ENCODE measurements at places on chromosomes 7 and 10.
A peak's percentile ranks its signal among the peaks of the same experiment; 100 is the strongest.

DNA sequence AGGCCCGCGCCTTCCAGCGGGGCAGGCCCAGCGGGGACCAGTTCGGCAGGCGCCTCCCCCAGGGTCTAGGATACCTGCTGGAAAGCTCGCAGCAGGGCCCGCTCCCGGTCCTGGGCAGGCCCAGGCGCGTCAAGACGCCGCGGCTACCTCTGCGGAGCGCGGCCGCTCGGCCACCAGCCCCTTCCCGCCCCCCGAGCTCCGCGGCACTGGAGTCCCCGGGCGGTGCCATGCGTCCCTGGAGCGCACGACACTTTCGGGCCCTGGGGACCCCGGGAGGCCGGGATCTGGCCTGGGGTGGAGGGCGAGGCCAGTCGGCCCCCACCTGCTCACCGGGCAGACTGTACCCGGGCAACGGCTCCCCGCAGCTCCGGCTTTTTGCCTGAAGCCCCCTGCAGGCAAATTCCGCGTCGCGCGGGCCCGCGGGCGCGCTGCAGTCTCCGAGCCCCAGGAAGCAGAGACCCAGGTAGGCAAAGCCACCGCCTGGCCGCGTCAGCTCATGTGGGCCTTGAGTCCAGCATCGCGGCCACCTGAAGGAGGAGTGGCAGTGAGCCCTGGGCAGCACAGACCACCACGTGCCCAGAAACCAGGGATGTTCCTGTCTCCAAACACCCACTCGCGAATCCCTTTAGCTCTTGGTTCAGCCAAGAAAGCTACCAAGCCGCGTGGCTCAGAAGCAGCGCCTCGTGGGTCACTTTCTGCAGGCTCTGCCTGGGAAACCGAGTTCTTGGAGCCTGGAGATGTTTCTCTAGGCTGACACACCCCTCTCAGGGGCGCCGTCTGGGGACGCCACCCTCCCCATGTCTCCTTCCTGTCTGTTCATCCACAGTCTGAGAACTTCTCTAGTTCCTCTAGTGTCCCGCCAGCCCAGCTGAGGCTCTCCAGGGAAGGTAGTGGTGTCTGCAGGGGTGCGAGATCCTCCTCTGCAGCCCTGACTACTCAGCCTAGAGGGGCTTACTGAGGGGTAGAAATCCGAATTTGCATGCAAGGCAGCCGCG, 46.1 kb upstream of the APBB1IP start:
- DNase-seq = no peak

- DNase-seq = no peak
These were observed 50.0 kb downstream of the PRPF18 start for GRCh38 chr10:13636776-13637175.

DNA sequence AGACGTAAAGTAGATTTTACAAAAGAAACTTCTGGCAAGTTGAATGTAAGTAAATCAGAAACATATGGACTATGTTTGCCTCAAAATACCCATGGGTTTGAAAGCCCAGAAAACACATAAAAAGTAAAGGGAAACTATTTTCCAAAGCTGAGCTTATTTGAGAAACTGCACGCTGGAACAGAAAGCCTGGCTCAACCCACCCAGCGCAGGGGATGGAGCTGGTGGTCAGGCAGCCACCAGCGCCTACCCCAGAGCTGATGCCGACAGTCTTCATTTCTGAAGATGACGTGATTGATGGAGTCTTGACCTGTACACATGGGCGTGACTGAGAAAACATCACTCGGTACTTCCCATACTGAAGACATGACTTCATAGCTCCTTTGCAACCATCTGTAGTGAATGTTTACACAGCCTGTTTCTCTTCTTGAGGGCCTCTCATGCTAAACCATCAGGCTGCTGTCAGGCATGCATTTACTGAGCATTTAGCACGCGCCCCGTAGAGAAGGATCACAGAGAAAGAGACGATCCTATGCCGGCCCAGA, 232.6 kb upstream of the AUTS2 start:
- DNase-seq = no peak

GRCh38 chr7:50682079-50682478, 100.6 kb downstream of the GRB10 start:
- DNase-seq = no peak

DNA sequence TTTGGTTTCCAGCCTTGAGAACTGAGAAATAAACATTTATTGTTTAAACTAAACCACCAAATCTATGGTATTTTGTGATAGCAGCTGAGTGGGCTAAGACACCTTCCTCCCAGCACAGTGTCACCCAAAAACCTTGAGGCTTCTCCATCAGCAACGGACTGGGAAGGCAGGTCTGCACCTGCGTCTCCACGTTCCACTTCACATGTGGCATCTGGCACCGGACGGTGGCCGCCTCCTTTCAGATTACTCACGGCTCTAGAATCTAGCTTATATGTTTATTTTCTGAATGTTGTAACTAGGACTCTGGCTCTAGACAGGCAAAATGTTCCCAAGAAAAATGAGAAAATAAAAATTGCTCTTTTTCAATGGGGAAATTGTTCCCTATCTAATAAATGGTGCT, 201.0 kb downstream of the ADARB2 start:
- no peak for DNase-seq

GRCh38 chr10:111114758-111115500, 38.1 kb downstream of the ADRA2A start:
- no peak for DNase-seq

- no peak for DNase-seq
These were observed 125.4 kb downstream of the HBP1 start for GRCh38 chr7:107294182-107294581.

DNA sequence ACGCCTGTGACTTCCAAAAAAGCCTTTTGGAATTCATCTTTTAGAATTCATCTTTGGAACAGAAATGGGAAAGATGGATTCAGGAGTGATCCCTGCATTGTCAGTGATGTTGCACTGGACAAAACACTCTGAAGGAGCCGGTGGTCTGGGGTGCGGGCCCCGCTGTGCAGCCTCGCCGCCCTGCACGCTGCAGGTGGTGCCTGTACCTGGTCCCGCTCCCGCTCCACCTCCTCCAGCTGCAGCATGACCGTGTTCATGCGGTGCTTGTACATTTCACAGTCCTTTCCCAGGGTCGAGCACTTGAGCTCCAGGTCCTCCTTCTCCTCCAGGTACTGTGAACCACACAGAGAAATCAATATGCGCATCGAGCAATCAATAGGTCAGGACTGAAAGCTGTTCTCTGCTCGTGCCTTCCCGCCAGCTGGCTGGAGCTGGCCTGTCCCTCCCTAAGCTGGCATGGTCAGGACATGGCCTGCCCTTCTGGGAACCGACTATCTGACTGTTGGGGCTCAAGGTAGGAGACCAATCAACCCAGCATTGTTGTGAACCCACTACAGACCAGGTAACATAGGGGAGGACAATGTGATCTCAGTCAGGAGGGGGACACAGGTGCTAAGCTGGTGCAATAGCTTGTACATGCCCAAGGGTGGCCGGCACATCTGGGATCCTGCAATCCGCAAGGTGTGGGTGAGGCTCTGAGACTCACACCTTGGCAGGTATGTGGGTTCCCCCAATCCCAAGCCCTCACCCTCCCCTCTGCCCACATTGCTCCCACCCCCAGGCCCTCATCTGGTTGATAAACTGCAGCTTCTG, 93.8 kb upstream of the GNA12 start:
- DNase-seq = no peak

GRCh38 chr7:143227806-143228205, 6.0 kb downstream of the TAS2R40 start:
- DNase-seq = no peak

GRCh38 chr7:150778738-150779301, 21.3 kb downstream of the TMEM176B start:
- DNase-seq = peak; percentile 7

DNA sequence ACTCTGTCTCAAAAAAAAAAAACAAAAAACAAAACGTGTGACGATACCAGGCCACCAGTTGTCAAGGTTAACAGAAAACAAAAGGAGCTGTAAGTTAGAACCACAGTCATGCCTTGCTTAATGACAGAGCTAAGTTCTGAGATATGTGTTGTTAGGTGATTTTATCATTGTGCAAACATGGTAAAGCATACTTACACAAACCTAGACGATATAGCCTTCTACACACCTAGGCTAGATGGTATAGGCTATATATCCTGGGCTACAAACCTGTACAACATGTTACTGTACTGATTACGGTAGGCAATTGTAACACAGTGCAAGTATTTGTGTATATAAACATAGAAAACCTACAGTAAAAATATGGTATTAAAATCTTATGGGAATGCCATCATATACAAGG, 564.2 kb downstream of the HTR7 start:
- DNase-seq = no peak

GRCh38 chr7:95209276-95209675, 115.1 kb downstream of the PON1 start:
- no peak for DNase-seq

- DNase-seq = no peak
These were observed 58.7 kb upstream of the PRPS1L1 start for GRCh38 chr7:18086165-18087025.
